NCI-H1694 treated with DMSO at 0.1 percent for 48 hours (cell line): ENCODE measurements at places on chromosomes 2 and 18.

DNA sequence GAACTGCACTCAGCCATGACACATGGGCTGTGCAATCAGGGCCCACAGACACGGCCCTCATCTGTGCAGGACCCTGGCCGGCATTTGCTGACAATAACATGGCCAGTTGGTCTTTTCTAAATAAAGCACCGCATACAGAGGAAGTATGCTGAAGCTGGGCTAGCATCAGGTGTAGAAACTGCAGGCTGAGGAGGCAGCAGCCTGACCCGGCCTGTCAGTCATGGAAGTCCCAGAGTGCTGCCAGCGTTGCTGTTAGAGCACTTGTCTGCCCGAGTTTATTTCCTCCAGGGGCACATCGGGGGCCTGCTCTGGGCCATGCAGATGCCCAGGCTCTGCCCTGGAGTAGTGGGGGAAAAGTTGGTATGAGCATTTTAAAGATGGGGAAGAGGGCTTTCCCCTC, 4.1 kb upstream of the PTPN18 start:
- no peak for DNase-seq

DNA sequence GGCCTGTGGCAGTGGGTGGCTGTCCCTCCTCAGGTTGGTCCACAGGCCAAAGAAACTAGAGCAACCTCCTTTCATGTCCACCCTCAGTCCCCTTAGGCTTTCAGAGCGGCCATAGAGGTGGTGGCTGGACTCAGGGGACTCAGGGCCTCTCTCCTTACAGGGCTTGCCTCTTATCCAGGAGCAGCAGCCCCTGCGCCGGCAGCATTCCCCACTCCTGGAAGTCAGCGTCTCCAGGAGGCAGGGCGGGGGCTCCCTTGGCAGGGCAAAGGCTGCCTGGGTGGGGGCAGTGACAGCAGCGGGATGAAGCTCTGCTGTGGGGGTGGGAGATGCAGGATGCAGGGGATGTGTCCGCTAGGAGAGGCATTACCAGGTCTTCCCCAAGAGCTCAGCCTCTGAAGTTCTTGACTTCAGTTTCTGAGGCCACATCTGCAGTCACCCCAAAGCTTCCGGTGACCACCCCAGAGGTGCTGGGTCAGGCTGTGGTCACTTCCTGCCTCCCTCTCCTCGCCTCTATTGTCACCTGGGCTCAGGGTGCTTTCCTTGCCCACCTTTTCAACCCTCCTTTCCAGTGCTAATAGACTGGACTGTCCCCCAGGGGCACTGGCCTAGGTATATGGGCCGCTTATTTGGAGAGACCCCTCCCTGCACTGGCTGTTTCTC, 8.6 kb upstream of the GPR55 start:
- DNase-seq = no peak

GRCh38 chr2:118190474-118190873, 102.2 kb downstream of the INSIG2 start:
- DNase-seq = no peak

DNA sequence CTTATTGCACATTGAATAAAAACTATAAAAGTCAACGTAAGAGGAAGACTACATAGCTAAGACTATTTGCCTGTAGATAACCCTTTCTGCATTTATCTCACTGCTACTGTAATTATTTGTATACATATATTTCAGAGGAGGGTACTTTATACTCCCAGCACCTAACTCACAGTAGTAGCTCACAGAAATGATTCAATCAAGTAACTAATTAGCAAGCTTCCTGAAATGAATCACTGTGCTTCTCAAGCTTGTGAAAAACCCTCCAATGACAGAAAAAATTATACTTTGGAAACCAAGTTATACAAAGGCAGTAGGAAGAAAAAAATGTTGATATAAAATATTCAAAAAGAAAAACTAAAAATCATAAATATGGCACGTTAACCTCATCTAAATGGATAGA, 124.9 kb downstream of the NBAS start:
- no peak for DNase-seq

GRCh38 chr2:174169372-174169771, 79.0 kb downstream of the OLA1 start:
- DNase-seq = no peak

DNA sequence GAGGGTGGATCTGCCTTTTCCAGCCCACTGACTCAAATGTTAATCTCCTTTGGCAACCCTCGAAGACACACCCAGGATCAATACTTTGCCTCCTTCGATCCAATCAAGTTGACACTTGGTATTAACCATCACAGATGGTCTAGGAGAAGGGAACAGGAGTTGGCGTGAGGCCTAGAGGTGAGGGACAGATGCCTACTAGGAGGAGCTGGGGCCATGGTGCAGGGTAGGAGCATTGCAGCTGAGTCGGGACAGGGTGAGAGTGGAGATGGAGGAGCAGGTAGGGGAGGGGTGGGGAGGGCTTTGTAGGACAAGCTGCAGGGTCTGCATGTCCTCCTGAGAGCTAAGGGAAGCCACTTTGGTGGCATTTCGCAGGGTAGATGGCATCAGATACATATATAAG, 140.0 kb downstream of the VAPA start:
- no peak for DNase-seq

- DNase-seq = no peak
Measured at GRCh38 chr18:37447962-37448888, 117.4 kb downstream of the CELF4 start.

DNA sequence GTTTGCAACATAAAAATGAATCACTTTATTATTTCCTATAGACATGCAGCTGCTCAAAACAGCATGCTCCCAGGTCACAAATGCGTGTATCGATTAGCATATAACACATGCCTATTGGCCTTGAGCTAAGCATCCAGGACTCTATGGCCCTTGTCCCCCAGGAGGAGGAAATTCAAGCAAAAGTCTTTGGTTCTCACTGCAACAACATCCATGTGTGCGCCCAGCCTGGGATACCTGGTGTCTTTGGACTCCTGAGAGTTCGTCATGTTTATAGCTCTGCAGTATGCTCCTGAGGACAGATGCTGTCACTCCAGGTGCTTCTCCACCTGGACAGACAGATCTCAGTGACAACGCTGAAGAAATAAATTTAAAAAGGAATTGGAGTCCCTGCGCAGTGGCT, 284.6 kb downstream of the PHLPP1 start:
- DNase-seq = no peak

DNA sequence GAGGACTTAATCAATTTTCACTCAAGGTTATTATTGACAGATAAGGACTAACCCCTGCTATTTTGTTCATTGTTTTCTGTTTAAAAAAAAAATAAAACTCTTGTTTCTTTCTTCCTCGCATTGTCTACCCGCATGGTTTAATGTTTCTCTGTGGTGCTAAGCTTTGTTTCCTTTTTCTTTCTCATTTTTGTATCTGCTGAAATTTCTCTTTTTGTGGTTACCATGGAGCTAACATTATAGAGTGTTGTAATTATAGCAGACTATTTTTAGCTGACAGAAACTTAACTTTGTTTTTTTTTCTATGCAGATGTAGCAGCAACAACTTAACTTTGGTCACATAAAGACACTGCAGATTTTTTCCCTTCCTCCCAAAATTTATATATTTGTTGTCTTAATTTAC, 43.1 kb upstream of the CHN1 start:
- DNase-seq = no peak

DNA sequence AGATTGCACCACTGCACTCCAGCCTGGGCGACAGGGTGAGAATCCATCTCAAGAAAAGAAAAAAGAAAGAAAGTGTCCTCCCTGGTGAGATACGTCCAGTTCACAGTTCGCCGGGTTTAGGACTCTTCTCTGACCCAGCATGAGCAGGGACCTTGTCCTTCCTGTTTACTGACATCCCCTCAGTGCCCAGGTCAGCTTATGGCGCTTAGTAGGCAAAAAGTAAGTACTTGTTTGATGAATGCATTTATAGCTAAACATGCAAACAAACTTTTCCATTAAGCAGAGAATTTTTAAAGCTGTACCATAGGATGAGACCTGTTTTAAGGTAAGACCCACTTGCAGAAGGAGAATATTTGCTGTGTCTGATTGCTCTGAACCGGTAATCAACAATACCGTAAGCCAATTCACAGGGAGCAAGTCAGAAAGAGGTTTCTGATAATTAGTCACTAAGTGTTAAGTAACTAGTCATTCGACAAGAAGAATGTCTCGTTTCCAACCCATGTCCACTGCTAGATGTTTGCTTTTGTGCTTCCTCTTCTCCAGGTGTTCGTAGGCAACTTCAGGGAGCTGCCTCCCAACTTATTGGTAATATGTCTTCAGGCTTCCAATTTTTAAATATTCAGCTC, 40.0 kb downstream of the MOGAT1 start:
- DNase-seq = no peak

- peak; percentile 44 for DNase-seq
Measured at GRCh38 chr18:46334868-46335281, 230.7 kb downstream of the HAUS1 start.

- DNase-seq = no peak
Measured at GRCh38 chr2:231370749-231371429, 24.6 kb upstream of the B3GNT7 start.

DNA sequence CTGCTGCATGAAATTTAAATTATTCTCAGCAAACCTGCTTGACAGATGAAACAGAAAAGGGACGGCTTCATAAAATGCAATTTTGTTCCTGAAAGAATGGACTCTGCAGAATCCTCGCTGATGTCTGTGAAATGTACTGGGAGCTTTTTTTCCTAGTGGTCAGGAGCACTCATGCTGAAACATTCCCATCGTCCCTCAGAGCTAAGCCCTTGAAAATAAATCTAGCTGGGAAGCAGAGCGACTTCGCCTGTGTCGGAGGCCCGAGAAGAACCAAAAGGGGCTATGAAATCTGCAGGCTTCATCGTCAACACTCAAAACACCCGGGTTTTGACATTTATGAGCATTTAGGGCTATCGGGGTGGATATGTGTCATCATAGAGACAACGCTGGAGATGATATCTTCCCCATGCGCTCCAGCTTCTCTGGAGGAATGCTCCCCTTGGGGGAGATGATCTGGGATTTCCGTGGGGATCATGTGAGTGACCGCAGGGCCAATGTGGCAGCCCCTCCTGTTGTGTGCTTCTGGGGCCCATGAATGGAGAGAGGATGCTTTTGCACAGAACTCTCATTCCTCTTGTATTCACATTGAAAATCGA, 182.3 kb downstream of the KLHL29 start:
- no peak for DNase-seq

DNA sequence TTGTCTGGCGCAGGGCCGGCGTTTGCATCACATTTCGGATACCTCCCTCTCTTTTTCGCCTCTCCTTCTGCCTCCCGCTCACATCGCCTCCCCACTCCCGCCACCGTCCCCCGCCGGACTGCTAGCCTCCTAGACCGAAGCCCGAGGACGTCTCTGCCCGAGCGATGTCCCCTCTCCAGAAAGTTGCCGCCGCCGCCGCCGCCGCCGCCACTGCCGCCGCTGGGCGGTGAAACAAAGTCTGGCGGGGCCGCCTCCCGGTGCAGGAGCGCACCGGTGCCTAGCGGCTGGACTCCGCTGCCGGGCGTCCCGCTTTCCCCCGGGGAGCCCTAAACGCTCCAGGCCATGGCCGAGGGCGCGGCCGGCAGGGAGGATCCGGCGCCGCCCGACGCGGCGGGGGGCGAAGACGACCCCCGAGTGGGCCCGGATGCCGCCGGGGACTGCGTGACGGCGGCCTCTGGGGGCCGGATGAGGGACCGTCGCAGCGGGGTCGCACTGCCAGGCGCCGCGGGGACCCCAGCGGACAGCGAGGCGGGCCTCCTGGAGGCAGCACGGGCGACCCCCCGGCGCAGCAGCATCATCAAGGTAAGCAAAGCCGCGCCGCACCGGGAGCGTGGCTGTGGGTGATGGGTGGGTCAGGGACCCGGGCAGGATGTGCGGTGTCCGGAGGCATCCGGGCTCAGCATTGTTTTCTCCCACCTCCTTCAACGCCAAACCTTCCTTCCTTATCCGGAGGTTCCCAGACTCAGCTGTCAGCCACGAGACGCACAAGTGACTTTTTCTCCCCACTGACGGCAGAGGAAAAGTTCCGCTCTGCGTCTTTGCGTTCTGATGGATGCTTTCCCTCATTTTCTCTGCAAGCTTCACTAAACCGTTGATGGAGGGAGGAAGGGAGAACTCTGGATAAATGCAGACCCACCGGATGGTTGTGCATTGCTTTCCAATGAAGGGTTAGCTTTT, 643 bp downstream of the PLCL1 start:
- DNase-seq = no peak
